ENCODE measurements at places on chromosomes 5 and 9. TPM values are rescaled to one million over a fixed set of nuclear protein-coding genes. Genes with fewer than 3 reads are reported as not detected.
A peak's percentile ranks its signal among the peaks of the same experiment; 100 is the strongest.

Gene RIC1
- polyA plus RNA-seq, result 14.0 TPM

DNA sequence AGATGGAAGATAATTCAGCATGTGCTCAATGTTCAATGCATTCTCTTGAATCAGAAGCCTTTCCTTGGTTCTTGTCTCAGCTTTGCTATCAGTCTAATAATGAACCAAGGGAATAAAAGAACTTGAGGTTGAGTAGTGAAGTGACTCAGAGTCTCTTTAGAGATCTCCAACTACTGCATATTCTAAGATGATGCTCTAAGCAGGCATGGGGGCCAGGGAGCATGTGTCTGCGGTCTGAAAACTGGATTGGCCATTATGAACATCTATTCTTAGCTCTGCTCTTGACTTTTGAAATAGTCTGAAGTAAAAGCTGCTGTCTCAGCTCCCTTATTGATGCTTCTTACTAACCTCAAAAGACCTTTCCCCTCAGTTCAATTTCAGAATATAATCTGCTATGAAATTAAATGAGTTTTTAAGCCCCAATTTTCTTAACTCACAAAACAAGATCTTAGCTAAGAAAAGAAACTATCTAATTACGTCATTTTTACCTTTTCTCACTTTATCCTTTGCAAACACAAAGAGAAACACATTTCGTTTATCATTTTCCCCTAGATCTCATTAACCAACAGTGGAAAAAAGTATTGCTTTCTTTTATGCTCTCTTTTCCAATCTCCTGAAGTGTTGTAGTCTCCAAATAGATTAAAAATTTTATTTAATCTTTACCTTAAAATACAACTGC lies 44.8 kb downstream of the PLCXD3 start:
- H3K4me1 ChIP-seq, result no peaks in the 10 kb centered on the region
- no peak overlapping the region for H3K27ac ChIP-seq
- H3K4me3 ChIP-seq, result no peak overlapping the region
- no peak for DNase-seq
- no peaks in the 10 kb centered on the region for H3K36me3 ChIP-seq

DNA sequence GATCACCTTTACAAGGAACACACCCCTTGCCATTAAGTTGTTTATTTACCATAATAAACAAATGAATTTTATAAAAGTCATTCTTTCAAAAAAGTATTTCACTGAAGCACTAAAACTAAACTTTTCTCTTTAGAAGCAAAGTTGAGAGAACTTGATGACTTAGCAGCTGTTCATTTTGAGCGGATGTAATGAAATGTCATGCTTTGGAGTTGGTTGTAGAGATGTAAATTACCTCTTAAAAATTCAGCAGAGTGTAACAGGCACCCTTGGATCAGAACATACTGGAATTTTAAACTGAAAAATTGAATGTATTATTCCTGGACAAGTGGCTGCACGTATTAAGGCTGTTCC lies 617.2 kb downstream of the PDE4D start:
- peaks cover 25% of the 10 kb centered on the region for H3K4me1 ChIP-seq
- H3K27me3 ChIP-seq, result no peaks in the 10 kb centered on the region
- no peak for DNase-seq
- peak overlapping the region; percentile 90 for H3K27ac ChIP-seq
- peak overlapping the region; percentile 97 for H3K4me3 ChIP-seq
- H3K36me3 ChIP-seq, result no peaks in the 10 kb centered on the region

GRCh38 chr9:3018071-3018470 lies 174.2 kb upstream of the PUM3 start:
- H3K27ac ChIP-seq, result no peak overlapping the region
- H3K4me1 ChIP-seq, result no peaks in the 10 kb centered on the region

DNA sequence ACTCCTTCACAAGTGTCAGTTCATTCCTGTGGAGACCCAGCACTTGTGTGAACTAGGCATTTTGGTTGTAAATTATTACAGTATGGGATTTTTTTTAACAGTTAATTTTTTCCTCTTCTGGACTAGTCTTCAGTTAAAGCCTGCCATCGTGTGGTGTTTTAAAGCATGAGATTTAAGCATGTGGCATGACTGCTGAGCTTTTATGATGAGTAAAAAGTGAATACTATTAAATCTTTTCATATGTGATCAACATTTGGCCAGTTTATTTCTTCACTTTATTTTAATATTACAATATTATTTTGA lies 25.0 kb downstream of the LMNB1 start:
- no peak overlapping the region for H3K27ac ChIP-seq
- no peaks in the 10 kb centered on the region for H3K27me3 ChIP-seq
- H3K4me1 ChIP-seq, result peaks cover 6% of the 10 kb centered on the region
- H3K36me3 ChIP-seq, result no peaks in the 10 kb centered on the region

- H3K27ac ChIP-seq, result no peak overlapping the region
- H3K4me1 ChIP-seq, result no peaks in the 10 kb centered on the region
- H3K36me3 ChIP-seq, result no peaks in the 10 kb centered on the region
- H3K27me3 ChIP-seq, result no peaks in the 10 kb centered on the region
Observed at GRCh38 chr9:133673258-133673655, 37.1 kb downstream of the DBH start.

Gene RNF183
- polyA plus RNA-seq, result not detected

GRCh38 chr5:106877881-106878280 lies 792.9 kb downstream of the EFNA5 start:
- H3K27ac ChIP-seq, result no peak overlapping the region
- H3K4me3 ChIP-seq, result no peak overlapping the region
- H3K4me1 ChIP-seq, result no peaks in the 10 kb centered on the region
- DNase-seq, result no peak

- H3K27ac ChIP-seq, result no peak overlapping the region
- H3K4me3 ChIP-seq, result no peak overlapping the region
- H3K27me3 ChIP-seq, result no peaks in the 10 kb centered on the region
- H3K36me3 ChIP-seq, result no peaks in the 10 kb centered on the region
Observed at GRCh38 chr5:40360685-40361084, 319.0 kb upstream of the PTGER4 start.

- no peaks in the 10 kb centered on the region for H3K27me3 ChIP-seq
- no peaks in the 10 kb centered on the region for H3K4me1 ChIP-seq
- H3K27ac ChIP-seq, result no peak overlapping the region
- H3K36me3 ChIP-seq, result no peaks in the 10 kb centered on the region
- no peak overlapping the region for H3K4me3 ChIP-seq
- DNase-seq, result no peak
Observed at GRCh38 chr5:112279082-112279481, 140.0 kb downstream of the EPB41L4A start.

Measured in endothelial cell of umbilical vein (primary cell).